ELF-1 (cell line): ENCODE measurements at places on chromosomes 12 and 14.

DNA sequence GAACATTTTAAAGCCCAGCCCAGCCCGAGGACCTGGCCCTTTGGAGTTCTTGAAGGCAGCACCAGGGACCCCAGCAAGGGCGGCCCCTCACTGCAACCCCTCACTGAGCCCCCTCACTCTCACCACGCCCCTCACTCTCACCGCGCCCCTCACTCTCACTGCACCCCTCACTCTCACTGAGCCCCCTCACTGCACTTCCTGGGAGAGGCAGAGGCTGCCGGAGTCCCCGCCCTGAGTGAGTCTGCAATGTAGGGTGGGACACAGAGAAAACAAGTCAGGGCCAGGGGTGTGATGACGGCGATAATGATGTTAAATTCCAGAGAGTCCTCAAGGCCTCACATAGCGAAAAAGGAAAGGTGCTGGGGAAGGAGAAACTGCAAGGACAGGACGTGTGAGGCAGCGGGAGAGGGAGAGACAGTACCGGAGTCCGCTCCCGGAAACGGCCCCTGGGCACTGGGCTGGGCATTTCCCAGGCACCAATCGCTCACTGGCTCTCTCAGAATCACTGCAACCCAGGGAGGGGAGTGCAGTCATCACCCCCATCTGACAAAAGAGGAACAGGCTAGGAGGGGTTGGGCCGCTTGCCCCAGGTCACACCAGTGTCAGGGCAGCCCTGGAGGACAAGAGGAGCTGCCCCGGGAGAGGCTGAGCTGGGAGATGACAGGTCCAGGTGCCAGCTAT lies 24.9 kb downstream of the CCDC88C start:
- peak; percentile 79 for DNase-seq

GRCh38 chr14:59306775-59307174 lies 118.3 kb downstream of the DAAM1 start:
- DNase-seq, result no peak

GRCh38 chr12:57539-57938 lies 9.0 kb upstream of the IQSEC3 start:
- no peak for DNase-seq

GRCh38 chr14:33946679-33947476 lies 4.0 kb downstream of the EGLN3 start:
- DNase-seq, result no peak

DNA sequence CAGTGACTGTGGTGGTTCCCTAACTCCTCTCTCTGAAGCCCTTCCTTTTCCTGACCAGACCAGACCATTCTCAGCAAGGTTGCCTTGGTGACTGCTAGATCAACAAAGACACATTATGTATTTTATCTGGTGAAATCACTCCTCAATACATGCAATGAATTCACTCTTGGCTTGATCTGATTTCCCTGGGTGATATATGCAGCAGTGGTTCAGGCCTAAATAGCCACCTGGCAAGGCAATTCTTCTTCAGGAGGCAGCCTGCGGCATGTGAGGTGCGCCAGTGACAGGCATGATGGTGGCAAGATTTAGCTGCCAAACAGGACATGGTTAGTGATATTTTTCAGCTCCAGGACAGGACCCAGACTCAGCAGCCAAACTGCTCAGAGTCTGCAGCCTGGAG lies 350.3 kb upstream of the CCDC196 start:
- DNase-seq, result no peak

- DNase-seq, result no peak
Measured at GRCh38 chr12:116196752-116197718, 80.5 kb downstream of the MED13L start.

DNA sequence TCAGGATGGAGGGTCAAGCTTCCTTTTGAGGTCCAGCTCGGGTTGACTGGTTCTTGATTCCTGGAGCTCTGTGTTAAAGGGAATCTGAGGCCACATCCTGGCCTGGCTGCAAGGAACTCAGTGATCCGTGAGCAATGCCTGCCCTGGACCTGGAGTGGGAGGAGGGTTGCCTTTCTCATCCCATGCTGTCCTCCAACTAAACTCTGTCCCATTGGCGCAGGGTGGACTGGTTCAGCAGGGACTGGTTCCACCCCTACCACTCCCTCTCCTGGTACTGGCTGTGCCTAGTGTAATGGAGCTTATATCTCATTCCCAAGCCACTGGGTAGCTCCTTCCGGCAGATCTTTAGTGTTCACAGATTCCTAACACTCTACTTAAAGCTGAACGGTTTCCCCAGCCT lies 3.9 kb upstream of the CMKLR1 start:
- no peak for DNase-seq

GRCh38 chr12:131991816-131992430 lies 42.2 kb downstream of the EP400 start:
- no peak for DNase-seq

GRCh38 chr12:6884539-6884938 lies 11.4 kb upstream of the SPSB2 start:
- DNase-seq, result peak; percentile 35

- no peak for DNase-seq
Measured at GRCh38 chr12:71694099-71694820, 8.4 kb downstream of the TMEM19 start.

- no peak for DNase-seq
Measured at GRCh38 chr14:100779691-100780080, 46.2 kb upstream of the MEG3 start.

- DNase-seq, result no peak
Measured at GRCh38 chr12:114030451-114030850, 64.3 kb upstream of the RBM19 start.

DNA sequence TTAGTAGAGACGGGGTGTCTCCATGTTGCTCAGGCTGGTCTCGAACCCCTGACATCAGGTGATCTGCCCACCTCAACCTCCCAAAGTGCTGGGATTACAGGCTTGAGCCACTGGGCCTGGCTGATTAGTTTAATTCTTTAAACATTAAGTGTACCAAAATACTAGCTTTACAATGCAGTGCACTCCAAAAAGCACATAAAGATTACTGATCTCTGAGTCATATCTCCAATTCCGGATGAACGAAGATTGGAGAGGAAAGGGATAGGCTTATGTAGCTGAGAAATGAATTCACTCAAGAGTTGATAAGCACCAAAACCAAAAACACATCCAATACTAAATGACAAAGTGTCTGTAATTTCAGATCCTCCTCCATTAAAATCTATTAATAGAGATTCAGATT lies 15.1 kb downstream of the NAV3 start:
- DNase-seq, result no peak

DNA sequence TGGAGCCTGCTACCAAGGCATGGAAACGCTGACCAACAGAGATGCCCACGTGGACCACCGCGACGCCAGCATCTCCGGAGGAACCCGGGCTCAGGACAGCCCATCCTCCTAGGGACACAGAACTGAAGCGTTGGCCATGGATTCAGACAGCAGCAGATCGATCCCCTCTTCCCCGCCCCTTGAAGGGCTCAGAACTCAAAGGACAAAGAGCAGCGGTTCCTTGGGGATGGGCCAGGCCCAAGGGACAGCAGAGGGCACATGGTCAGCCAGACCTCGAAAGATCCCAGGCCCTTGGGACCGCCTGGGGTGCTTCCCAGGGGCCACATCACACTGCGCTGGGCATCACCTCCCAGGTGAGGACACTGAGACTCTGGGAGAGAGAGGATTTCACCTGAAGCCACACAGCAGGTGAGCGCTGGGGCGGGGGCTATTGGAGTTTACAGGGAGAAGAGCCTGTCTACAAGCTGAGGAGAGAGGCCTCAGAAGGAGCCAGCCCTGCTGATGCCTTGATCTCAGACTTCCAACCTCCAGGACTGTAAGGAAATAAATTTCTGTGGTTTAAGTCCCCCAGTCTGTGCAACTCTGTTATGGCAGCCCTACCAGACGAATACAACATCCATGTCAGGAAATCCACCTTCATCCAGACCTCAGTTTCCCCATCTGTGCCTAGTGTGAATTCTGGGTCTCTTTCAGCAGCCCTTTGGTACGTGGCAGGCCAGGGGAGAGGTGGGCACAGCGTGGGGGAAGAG lies 49.4 kb downstream of the CCNK start:
- DNase-seq, result no peak

DNA sequence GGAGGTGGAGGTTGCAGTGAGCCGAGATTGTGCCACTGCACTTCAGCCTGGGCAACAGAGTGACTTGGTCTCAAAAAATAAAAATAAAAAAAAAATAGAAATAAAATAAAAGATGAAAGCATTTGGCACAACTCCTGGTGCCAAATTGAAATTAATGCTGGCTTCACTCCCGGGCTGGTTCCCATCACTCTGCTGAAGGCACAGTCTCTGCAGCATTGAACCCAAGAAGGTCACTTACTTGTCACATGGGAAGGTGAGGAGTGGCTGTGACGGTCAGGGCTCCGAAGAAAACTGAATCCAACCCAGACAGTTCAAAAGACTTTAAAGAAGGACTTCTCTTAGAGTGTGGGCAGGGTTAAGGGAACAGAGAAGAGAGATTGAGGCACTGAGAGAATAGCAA lies 10.5 kb upstream of the CCDC63 start:
- DNase-seq, result no peak

DNA sequence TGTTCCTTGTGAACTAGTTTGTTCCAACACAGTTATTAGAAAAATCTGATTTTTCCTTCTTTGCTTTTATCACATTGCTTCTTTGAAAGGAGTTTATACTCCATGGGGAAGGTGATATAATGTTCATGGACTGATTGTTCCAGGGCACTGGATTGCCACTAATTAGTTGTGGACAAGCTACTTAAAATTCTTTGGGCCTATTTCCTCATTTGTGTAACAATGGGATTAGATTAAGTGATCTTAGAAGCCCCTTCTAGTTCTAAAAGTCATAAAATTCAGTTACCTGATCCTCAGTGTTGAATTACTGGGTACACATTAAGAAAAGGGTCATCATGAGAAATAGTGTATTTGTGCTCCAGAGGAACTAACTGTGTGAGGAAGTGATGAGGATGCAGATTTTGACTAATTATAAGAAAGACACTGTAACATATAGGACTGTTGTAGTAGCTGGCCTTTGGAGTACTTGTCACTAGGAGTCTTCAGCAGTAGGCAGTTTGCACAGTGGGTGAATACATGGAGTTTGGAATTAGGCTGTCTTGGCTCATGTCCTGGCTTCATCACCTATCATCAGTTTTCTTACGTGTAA lies 82.2 kb downstream of the MIA2 start:
- no peak for DNase-seq

DNA sequence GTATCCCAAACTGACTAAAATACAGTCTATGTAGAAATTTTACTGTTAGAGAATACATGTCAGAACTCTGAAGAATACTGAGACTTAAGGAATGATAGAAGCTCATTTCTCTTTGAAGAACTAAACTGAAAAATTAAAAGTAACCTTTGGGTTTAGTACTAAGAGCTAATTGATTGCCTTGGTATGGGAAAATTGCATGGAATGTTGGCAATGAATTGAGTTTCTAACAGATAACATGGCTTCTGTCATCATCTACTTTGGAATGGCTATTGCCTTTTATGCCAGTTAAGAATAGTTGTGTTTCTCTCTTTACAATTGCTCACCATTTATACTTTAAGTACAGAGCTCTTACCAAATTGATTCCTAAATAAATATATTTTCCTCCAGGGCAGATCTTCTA lies 308.8 kb upstream of the SYT1 start:
- no peak for DNase-seq

DNA sequence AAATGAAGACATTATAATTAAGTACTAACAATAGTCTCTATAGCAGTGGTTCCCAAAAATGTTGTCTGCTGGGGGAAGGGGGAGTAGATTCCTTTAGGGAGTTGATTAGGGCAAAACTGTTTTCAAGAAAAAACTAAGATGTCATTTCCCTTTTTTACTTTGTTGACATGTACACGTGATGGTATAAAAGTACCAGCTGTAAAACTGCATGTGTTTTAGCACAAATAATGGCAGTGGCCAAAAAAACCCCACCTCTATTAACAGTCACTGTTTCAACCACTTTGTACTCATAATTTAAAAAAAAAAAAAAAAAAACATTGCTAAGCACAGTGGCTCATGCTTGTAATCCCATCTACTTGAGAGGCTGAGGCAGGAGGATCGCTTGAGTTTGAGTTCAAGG lies 61.7 kb downstream of the PPP1R12A start:
- no peak for DNase-seq

DNA sequence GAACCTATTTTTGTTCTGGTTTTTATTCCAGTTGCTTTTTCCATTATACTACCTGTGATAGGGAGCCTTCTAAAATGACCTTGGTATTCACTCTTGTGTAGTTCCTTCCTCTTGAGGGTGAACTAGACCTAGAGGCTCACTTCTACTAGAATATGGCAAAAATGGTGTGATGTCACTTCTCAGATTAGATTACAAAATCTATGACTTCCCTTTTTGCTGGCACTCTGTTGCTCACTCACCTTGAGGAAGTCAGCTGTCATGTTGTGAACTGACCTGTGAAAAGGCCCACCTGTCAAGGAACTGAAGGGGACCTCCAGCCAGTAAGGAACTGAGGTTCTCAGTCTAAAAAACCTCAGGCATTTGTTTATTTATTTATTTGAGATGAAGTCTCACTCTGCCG lies 5.7 kb downstream of the MIPOL1 start:
- no peak for DNase-seq

DNA sequence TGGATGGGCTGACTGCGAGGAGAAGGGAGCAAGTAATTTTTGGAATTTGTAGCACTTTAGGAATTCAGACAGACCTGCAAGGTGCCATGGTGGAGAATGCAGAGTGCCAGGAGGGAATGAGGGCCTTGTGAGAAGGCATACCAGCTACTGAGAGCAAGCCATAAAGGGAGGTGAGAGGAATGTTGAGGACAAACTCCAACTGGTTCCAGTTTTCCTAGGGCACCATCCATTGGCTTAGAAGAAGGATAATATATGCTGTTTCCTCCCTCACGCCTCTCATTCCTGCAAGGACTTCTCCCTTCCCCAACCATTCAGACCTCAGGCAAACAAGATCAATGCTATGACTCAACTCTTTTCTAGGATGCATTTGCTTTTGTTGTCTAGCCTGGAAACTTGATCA lies 11.2 kb upstream of the DAAM1 start:
- peak; percentile 59 for DNase-seq

GRCh38 chr14:95465358-95465757 lies 51.1 kb downstream of the SYNE3 start:
- no peak for DNase-seq

GRCh38 chr14:22184830-22185168 lies 404.2 kb downstream of the DAD1 start:
- DNase-seq, result no peak

- no peak for DNase-seq
Measured at GRCh38 chr14:92021523-92021922, 18.3 kb downstream of the TRIP11 start.

DNA sequence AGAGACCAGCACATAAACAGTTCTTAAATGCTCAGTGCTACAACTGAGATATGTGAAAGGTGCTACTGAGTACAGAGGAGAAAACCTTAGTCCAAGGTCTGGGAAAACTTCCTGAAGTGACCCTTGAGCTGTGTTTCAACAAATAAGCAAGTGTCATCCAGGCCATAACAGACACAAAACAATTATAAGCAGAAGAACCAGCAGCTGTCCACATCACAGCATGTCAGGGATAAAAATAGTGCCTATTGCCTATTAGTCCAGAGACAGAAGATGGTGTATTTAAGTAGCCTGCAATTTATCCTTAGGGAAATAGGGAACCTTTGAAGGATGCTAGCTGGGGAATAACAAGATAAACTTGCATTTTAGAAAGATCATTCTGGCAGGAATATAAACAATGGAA lies 237.8 kb downstream of the SPTSSA start:
- DNase-seq, result no peak

- DNase-seq, result no peak
Measured at GRCh38 chr12:27143256-27144069, 61.1 kb upstream of the C12orf71 start.
